AG10803 (cell line): ENCODE measurements at places on chromosomes 2 and 18.

GRCh38 chr2:236047886-236048540 lies 120.2 kb downstream of the GBX2 start:
- no peak for DNase-seq

DNA sequence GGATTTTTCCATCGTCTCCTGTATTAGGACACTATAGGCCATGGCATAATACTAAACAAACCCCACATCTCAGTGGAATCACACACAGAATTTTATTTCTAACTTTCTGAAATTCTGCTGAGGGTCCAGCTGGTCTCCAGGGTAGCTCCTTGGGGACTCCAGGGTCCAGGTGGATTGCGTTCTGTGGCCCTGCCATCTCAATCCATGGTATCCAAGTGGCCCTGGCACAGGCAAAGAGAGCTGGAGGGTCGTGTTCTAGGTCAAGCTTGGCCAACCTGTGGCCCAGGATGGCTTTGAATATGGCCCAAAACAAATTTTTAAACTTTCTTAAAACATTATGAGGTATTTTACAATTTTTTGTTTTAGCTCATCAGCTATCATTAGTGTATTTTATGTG lies 134.6 kb downstream of the CTIF start:
- no peak for DNase-seq

DNA sequence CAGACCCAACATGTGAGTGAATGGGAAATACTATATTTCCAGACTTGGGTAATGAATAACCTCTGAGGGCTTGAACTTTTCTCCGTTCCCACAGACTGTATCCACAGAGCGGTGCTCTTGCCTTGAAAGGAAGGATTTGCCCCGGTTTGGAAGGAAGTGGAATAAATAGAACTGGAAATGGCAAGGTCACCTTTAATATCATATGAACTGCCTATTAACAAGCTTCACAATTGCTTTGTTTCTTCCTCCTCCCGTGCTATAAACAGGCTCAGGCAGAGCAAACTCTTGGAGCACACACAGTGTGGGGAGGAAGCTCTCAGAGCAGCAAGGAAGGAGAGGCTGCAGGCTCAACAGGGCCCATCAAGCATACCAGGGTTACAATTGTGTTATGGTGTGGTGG lies 28.5 kb upstream of the DARS1 start:
- DNase-seq: no peak

DNA sequence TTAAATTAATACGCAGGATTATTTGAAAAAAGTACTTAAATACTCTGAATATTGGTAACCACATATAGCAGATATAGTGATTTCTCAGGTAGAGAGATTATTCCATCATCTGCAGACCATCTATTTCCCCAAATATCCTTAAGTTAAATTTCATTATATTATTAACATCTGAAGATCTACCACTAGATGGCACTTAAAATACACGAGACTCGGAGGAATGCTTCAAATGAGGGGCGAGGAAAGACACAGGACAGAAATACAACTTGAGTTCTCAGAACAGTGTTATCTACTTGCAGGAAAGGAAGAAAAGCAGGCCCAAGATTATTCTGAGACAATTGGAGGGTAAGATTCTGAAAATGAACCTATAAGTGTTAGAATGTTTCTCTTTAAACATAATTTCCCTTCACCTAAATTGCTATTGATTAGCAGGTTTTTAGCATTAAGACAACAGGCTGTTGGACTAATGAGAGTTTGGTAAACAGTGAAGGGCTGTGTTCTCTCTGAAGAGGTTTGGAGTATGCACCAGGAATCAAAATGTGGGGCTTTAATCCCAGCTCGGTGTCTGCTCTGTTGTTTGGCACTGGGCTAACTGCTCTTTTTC lies 76.9 kb upstream of the GCFC2 start:
- DNase-seq: peak; percentile 29

DNA sequence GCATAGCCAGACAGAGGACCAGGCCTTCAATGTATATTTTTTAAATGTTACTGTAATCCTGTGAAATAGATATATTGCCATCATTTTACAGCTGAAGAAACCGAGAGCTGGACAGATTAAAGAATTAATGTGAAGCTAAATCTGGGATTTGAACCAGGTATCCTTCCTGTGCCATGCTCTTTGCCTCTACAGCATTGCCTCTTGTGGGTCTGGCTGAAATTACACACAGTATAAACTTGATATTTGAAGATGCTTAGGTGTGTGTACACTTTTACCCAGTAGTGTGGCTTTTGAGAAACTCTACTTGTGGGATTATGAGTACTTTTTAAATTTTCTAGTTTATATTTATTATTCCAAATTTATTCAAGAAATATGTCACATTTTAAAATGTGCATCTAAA lies 264.5 kb downstream of the CNTNAP5 start:
- DNase-seq: no peak

DNA sequence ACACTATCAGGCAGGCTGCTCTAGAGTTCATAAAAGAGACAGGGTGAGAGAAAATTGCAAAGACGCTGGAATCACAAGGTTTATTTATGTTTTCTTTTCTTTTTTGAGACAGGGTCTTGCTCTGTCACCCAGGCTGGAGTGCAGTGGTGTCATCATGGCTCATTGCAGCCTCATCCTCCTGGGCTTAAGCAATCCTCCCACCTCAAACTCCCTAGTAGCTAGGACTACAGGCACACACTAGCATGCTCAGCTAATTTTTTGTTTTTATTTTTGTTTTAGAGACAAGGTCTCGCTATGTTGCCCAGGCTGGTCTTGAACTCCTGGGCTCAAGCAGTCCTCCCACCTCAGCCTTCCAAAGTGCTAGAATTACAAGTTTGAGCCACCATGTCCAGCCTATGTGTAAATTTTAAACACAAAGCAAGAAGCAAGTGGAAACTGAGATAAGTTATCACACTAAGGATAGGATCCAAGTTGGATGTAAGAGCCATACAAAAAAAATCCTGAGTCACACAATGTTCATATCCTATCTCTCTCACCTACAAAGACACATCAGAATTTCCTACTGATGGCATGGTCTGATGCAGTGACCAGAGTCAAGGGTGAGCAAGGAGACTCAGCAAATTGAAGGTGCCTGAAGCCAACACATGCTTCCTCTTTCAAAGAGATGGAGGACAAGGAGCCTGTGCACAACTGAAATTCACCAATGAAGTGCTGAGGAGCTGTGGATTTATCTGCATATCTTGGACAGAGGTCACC lies 31.4 kb downstream of the MYL12B start:
- DNase-seq: no peak

GRCh38 chr18:29153091-29153490 lies 976.2 kb upstream of the CDH2 start:
- DNase-seq: no peak

- DNase-seq: peak; percentile 56
Measured at GRCh38 chr2:240392084-240392947, 43.1 kb upstream of the GPC1 start.

DNA sequence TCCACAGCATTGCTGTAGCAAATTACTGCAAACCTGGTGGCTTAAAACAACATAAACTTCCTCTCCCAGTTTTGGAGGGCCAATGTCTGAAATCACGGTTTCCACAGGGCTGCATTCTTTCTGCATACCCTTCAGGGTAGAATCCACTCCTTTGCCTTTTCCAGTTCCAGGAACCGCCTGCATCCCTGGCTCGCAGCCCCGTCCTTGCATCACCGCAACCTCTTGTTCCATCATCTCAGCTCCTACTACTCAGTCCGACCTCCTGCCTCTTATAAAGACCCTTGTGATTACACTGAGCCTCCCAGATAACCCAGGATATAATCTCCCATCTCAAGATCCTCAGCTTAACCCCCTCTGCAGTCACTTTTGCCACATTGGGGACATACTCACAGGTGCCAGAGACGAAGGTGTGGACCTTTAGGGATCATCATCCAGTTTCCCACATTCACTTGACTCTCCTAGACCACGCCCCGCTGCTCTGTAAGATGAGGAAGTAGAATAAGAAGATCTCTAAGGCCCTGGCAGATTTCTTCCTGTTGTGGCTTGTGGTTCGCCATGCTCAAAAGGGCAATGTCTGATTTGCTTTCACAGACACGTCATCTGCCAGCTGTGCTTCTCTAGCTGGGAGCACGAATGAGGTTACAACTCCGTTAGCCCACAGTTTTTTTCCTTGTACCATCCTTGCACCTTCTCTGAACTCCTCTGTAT lies 103.6 kb upstream of the AGAP1 start:
- peak; percentile 25 for DNase-seq

- DNase-seq: peak; percentile 95
Measured at GRCh38 chr2:235639428-235639773, 145.6 kb downstream of the AGAP1 start.

DNA sequence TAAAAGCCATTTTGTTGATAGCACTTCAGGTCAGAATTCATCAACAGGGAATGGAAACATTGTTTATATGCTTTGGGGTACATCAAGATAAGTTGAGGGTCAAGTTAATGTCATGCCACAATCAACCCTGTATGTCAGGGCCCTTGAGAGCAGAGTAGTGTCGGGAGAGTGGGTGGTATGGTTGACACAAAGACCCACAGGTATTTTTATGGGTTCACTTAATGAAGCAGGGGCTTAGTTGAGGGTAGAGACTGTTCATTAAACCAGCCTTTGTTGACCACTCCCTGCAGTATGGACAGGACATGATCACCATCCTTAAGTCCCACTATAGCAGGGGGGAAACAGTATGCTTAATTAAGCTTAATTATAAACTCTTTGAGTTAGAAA lies 5.7 kb downstream of the RPL37A start:
- no peak for DNase-seq

DNA sequence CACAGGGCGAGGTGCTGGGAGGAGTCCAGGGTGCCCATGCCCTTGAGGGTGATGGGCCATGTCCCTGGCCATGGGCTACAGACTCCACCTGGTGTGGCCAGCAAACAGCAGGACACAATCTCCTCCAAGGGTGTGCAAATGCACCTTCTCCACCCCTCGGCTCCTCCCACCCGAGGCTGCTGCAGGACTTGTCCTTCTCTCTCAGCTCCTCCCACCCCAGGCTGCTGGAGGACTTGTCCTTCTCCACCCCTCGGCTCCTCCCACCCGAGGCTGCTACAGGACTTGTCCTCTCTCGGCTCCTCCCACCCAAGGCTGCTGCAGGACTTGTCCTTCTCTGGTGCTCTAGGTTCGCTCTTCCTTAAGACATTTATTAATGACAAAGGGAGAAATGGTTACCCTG lies 57.3 kb upstream of the SNTG2 start:
- peak; percentile 6 for DNase-seq

DNA sequence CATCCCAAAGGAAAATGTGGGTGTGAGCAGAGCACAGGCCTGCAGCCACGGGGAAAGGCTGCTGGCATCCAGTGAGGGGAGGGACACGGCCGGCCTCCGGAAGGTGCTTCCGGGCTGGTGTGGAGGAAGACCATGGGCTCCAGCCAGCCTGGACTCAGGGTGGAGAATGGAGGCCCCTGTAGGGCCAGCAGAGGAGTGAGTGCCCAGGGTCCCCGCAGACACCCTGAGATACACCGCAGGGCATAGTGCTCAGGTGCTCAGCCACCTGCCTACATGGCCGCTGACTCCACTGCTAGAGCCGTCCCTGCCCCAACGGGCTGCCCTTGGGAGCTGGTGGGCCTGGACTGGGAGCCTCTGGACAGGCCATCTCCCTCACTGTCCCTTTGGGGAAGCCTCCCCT lies 28.5 kb upstream of the SNTG2 start:
- no peak for DNase-seq

- no peak for DNase-seq
Measured at GRCh38 chr2:47503481-47504070, 100.6 kb downstream of the MSH2 start.

DNA sequence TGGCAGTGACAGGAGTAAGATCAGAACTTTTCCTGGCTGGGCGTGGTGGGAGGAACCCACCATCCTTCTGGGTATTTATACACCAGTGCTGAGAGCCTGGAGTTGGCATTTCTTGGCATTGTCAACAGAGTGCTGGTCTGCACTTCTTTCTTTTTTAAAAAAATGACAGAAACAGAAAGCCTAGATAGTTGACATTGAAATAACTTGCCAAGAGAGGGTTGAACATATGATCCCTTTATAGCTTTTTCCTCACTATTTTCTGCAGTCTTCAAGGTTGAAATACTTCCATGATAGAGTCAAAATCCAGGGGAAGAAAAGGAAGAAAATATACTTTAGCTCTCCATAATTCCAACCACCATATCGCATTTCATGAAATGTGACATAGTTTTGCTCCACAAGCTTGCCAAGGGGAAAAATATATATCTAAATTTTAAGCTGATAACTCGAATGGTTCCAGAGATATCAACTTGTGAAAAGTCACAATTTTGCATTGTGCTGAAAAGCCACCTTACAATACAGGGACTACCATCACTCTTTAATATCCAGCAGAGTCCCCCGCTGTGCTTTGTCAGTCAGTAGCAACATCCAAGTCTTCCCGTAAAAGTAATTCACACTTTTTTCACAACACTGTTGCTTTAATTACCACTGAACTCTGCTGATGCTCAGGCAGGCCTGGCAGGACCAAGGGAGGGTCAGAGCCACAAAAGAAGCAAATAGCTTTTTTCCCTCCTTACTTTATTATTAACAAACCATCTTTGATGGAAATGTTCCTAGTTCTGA lies 764.9 kb upstream of the FANCL start:
- no peak for DNase-seq

GRCh38 chr2:5190023-5190422 lies 502.2 kb upstream of the SOX11 start:
- DNase-seq: no peak

GRCh38 chr2:29916571-29916970 lies 4.8 kb downstream of the ALK start:
- no peak for DNase-seq

- DNase-seq: peak; percentile 5
Measured at GRCh38 chr2:16774091-16774490, 108.5 kb upstream of the CYRIA start.

GRCh38 chr18:5993938-5994337 lies 98.6 kb upstream of the TMEM200C start:
- DNase-seq: no peak

GRCh38 chr18:3097082-3097481 lies 84.1 kb upstream of the LPIN2 start:
- no peak for DNase-seq

DNA sequence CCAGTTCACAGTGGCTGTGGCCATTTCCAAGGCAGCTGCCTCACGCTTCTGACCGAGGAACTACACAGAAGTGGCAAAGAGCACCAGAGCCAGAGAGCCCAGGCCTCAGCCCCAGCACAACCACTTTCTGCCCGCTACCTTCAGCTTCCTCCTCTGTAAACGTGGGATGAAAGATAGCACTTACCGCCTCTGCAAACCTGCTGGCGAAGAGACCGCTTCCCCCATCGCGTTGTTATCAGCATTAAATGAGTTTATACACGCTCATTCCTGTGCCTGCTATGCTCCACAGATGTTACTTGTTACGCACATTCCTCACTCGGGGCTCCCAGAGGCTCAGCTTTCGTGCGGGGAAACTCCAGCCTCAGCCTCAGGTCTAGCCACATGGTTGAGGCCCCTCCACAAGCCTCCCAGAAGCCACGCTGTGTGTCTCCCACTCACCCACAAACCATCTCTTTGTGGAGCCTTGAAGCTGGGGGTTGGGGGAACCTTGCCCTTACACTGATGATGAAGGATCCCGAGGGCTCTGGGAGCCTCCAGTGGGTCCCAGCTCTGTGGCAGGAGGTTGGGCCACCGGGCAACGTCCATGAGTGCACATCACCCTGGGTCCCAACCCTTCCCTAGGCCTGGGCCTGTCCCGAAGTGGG lies 63.3 kb upstream of the SMAD7 start:
- DNase-seq: no peak
